ENCODE measurements at places on chromosomes 1 and 21. TPM values are rescaled to one million over a fixed set of nuclear protein-coding genes. Genes with fewer than 3 reads are reported as not detected.

The SV2A gene
- total RNA-seq, result 4.0 TPM

The ST3GAL3 gene
- total RNA-seq, result 24.5 TPM

The TMEM200B gene
- 0.33 TPM for total RNA-seq

The SERBP1 gene
- 246 TPM for total RNA-seq

The RGS13 gene
- not detected for total RNA-seq

The RHD gene
- not detected for total RNA-seq

The HES2 gene
- total RNA-seq, result 54.3 TPM

The C1orf141 gene
- total RNA-seq, result not detected

The PIK3C2B gene
- 14.5 TPM for total RNA-seq

The PRDM16 gene
- not detected for total RNA-seq

The LIN9 gene
- total RNA-seq, result 4.0 TPM

The FMN2 gene
- total RNA-seq, result not detected

The CDK18 gene
- 28.6 TPM for total RNA-seq

Measured in mammary epithelial cell (primary cell).